ENCODE measurements at places on chromosomes 2 and 18.

- DNase-seq = peak; percentile 36
Observed at GRCh38 chr2:242060212-242060835, 190.8 kb downstream of the RTP5 start.

- no peak for DNase-seq
Observed at GRCh38 chr2:62381656-62382055, 124.3 kb downstream of the TMEM17 start.

DNA sequence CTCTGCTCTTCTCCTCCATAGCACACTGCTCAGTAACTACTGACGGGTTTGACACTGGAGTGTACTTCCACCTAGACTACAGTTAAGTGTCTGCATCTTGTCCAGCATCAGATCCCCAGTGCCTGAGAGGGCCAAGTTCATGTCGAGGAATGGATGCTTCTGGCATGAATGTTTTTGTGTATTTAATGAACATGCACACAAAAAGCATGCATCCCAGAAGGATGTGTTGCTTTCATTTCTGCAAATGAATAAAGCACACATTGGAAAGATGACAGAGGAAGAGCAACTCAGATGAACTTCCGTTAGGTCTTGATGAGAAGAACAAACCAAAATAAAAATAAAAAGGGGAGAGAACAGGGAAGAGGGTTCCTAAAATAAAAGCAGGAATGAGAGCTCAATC lies 27.9 kb downstream of the C2orf49 start:
- no peak for DNase-seq

- no peak for DNase-seq
Observed at GRCh38 chr2:42339191-42339912, 21.7 kb downstream of the COX7A2L start.

DNA sequence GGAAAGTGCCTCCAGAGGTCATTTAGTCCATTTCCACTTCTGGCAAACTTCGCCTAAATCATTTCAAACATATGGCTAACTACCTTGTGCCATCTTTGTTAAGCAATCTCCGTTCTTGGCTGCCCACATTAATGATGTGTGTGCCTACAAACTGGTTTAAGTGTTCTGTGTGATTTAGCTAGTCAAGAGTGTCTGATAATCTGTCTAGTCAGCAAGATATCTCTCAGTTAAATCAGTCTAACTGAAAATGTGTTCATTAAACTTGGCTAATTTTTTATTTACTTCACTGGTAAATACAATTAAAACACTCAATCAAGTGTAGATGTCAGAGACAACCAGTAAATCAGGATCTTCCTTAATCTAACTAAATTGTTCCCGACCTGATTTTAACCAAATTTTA lies 352.4 kb downstream of the ERBB4 start:
- no peak for DNase-seq

DNA sequence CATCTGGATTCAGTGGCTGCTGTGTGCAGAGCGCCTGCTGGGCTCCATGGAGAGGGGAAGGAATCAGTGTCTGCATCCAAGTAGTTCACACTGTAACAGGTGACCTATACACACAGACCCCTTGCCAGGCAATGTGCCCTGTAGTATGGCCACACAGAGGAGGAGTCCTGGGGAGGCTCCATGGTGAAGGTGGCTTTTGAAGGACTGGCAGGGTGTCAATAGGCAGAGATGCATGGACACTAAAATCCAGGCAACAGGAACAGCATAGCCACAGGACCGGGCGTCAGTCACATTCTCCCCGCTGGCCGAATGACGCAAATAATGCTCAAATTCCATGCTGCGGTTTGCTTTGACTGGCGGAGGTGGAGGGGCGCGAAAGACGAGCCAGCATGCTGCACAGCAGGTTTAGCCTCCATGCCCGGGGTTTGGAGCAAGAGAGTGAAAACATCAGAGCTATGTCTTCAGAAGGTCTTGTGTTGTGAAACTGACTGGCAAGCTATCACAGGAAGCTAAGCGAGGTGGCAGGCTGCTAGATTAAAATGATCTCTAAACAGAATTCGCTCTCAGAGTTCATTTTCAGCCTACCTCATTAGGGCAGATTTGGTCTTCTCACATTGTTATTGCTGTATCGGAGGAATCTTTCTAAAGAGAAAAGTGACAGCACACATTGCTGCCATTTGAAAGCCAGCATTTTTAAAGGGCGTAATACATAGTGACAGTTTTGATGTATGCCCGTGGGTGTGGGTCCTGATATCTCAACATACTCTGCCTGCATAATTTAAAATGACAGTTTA lies 1.2 kb upstream of the CHMP1B start:
- DNase-seq = peak; percentile 77

DNA sequence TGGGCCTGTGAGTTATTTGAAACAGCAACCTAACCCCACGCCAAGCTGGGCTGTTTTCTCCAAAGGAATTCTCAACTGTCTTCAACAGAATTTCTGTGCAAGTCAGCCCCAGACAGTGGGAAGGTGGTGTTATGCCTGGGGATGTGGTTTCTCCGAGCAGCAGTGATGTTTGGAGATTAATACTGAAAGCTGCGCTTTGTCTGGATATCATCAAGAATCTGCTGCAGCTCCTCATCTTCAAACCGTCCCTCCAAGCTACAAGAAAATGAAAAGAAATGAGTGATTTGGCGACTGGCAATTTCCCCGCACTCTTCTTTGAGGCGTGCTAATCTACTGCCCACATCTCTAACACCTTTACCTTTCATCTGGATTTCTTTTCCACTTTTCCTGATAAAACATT lies 10.0 kb downstream of the POLR2D start:
- no peak for DNase-seq

DNA sequence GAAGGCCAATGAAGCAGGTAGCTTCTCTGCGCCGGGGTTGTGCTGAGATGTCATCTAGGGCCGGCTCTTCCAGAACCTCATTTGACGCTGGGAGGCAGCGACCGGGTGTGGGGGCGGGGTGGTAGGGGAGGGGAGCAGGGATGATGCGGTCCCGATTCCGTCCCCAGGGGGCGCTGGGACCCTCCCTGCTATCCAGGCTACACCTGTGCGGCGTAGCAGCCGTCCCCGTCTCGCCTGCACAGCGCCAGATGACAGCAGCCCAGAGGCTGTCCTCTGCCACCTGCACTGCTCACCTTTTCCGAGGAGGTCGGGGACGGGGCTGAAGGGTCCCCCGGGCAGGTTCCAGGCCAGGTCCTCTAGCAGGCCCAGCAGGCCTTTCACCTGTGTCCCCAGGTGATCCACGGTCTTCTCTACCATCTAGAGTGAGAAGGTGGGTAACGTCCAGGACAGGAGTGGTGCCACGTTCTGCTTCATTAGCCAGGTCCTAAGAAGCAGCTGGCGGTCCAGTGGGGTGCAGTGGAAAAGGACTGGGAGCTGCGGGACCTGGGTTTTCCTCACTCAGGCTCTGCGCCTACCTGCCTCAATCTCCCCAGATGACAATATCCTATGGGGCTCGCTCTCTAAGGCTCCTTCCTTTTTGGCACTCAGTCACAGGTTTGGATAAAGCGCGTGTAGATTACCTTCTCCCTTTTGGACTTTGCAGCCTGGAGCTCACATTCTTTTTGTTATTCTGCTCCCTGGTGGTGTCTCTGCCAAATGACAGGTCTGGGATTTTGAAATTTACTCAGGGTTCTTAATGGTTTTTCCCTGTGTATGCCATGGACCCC lies 56.0 kb upstream of the RAB6C start:
- DNase-seq = no peak

DNA sequence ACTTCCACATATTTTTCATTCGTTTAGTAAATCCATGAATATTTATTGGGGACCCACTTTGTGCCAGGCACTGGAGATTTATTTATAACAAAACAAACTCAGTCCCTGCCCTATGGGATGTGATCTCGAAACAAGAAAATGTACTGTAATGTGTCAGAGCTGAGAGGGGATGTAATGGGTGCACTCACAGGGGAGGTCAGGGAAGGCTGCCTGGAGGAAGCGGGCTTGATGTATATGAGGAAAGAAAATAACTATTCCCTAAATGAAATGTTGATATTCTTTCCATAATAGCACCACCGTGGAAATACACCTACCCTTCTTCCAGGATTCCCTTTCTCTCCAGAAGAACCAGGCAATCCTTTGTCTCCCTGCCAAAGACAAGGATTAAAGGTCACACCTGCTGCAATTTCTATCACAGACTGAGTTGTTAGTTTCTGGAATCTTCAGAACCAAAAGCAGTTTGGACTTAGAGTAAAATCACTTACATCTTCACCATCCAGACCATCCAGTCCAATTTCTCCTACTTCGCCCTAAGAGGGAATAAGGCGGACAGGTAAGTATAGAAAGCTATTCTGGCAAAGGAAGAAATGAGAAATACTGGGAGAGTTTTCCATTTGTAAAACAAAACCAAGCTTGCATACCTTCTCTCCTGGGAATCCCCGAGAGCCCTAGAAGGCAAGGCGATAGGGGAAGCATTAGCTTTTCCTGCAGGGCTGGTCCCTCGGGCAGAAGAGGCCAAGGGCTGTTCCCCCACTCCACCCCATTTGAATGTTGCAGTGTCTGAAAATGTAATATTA lies 55.0 kb downstream of the COL6A3 start:
- DNase-seq = no peak

- DNase-seq = no peak
Observed at GRCh38 chr2:20333738-20334137, 16.9 kb downstream of the PUM2 start.

DNA sequence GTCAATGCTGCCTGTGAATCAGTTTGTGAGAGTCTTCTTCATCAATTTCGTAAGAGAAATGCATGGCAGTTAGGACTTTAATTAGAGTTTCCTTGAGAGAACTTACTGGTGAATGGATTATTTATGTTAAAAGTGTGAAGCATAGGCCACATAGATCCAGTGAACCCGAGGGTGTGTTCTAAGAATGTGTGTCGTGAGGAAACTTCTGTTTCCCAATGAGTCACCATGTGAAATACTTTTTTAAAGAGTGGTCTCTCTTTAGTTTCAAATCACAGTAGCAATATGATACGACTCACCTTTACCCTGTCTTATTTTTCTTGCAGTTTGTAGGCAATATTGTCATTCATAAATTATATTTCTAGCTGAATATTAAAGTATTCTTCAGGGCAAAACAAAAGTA lies 18.5 kb downstream of the THSD7B start:
- DNase-seq = no peak

DNA sequence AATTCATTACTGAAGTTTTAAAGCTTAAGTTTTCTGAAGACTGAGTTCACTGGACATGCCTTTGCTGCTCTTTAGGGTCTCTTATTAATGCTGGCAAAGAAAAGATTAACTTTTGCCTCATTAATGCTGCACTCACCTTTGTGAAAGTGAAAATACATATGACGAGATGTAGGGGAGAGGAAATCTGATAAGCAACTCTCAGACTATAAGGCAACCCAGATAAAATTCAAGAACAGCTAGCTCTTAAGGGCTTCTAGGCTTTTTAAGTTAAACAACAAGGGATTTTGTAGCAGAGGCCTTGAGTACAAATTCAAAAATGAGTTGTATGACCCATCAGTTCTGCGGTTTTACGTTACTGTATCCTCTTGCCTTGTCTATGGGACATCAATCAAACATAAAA lies 143.7 kb downstream of the USP34 start:
- no peak for DNase-seq

DNA sequence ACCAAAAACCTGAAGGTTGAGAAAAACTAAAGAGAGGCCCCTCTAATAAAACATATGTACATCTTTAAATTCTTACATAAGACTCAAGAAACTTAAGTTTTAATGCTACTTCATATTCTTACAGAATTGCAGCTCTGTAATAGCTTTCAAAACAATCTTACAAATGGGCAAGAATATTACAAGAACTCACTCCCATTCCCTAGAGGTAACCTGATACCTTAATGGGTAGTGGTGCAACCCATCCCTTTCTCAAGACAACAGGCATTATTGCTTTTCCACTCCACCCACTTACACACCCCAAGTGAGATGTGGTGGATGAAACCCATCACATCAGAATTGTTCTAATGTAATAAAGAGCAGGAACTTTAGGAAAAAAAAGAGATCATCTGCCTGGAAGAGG lies 103.7 kb downstream of the RBMS1 start:
- peak; percentile 50 for DNase-seq

DNA sequence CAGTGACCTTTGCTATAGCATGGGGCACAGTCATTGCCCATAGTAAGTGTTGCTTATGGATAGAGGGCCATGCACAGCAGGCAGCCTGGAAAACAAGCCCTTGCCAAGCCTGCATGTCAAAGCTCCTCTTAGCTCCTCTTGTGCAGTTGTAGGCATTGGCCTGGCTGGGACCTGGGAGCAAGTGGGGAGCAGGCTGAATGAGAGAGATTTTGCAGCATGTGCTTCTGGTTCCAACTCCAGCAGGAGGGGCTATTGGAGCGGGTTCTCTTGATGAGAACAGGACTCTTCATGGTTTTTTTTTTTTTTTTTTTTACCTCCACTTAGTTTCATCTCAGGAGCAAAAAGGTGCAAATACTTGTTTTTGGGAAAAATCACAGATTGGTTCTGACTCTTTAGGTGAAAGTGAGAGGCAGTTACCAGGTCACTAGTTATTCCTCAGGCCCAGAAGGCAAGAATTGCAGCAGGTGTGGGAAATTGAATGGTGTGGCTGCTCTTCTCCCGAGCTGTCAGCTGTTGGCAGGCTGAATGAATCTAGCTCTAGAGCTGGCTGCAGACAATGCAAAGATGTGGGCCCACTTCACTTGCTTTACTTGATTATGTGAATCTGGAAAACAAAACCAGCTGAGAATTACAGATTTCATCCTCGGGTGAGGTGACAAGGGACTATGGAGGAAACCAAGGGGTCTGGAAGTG lies 95.9 kb downstream of the MAP4K4 start:
- DNase-seq = no peak

DNA sequence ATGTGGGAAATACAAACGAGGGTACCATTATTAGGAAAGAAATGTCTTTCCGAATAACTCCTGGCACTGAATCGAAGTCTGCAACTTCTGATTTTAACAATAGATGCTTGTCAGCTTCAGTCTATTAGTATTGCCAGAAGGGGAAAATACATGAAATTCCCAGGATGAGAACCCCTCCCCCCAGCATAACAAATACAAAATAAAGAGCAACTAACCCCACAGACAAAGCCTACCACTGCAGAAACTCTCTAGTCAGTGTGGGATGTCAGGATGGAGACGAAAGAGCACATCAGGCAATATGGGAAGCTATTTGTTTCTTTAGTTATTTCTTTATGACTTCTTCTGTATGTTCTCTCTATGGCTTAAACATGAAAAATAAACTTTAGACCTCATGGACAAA lies 365.0 kb upstream of the CDH2 start:
- DNase-seq = no peak

- no peak for DNase-seq
Observed at GRCh38 chr2:173607606-173608311, 253.1 kb downstream of the CDCA7 start.

- no peak for DNase-seq
Observed at GRCh38 chr2:36477315-36477714, 120.7 kb downstream of the FEZ2 start.

- DNase-seq = peak; percentile 85
Observed at GRCh38 chr18:74951165-74951760, 257.7 kb downstream of the PTGR3 start.

- no peak for DNase-seq
Observed at GRCh38 chr2:82675186-82675585, 1783.9 kb downstream of the SUCLG1 start.

DNA sequence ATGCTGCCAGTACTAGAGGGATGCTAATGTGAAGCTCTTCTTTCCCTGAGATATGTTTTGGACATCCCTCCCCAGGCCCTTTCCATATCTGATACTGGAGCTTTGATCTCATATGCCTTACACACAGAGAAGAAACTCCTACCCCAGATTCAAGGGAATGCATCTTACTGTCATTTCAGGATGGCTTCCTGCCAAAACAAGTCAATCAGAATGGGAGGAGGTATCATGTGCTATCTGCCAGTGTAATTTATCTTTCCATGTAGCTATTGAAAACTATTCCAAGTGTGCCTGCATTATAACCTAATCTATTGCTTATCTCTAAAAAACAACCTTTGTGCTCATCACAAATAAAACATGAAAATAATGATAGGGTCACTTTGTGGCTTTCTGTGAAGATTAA lies 269.9 kb upstream of the SETBP1 start:
- no peak for DNase-seq
